Cardiac fibroblast (primary cell): ENCODE measurements at places on chromosomes 6 and 20.
A peak's percentile ranks its signal among the peaks of the same experiment; 100 is the strongest.

DNA sequence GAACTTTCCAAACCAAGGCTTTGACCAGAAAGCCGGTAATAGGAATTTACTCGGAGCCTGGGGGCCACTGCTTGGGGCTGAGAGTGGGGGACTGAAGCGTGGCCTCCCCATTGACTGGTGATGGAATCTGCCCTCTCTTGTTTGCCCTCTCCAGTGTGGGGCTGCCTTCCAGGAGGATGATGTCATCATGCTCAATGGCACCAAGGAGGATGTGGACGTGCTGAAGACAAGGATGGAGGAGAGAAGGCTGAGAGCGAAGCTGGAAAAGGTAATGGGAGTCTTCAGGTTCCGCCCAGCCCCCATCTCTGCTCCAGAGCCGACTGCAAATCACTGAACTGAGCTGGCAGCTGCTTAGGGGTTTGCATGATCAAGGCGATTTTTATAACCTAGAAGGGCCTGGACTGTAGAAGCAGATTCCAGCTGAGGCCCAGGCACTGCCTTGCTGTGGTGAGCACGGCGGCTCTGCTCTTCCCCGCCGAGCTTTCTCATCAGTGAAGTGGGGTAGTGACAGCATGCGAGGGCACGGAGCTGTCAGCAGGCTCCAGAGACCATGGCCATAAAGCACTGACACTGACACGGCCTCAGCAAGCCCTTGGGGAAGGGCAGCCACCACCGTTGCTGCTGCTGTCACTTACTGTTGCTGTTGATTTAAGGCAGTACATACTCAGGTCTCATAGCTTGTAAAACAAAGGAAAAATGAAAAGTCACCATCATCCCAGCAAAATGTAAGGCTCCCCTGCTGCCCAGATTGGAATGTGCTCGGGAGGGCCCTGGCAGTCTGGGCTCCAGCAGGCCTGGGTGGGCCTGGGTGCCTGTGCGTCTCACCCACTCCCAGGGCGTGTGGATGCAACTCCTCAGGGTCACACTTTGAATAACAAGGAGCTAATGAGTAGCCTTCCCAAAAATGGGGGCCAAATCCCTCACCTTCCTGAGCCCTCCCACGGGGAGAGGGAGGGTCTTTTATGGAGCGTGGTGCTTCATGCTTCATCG is 11.1 kb upstream of the FAM209A start:
- DNase-seq = no peak

- DNase-seq = no peak
Measured at GRCh38 chr6:150144294-150144868, 1.5 kb downstream of the PPP1R14C start.

DNA sequence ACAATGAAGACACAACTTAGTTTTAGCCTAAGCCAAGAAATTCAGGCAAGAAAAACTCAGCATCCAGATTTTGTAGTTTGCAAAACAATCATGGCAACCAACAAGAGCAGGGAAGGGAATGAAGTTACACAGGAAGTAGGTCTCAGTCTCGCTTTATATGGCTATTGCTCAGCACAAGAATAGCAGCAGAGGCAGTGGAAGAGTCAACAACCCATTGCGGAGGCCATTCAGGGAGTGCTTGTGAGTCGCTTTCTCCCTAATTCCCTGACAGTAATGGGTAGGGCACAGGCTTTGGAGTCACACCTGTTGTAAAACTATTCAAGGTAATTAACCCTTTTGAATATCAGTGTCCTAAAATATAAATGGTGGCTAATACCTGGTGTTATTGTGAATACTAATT is 238.5 kb downstream of the HDGFL1 start:
- DNase-seq = no peak

- peak; percentile 44 for DNase-seq
Measured at GRCh38 chr6:161434350-161434749, 160.5 kb upstream of the AGPAT4 start.

DNA sequence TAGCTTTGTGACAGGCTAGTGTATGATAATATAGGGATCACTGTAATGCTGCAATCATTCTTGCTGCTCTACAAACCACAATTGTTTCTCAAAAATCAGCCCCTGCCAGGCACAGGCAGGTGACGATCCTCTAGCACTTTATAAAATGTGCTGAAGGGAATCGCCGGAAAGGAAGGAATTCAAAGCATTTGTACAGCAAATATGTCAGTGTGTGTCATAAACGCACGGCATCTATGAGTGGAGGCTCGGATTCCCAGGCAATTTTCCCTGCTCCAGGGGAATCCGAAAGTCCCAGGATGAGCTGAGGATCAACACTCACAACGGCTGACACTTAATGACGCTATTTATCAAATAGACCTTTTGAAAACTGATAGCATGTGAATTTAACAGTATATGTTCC is 1.4 kb downstream of the PHACTR1 start:
- peak; percentile 16 for DNase-seq

- DNase-seq = no peak
Measured at GRCh38 chr20:3819411-3820047, 818 bp upstream of the AP5S1 start.

GRCh38 chr20:63702751-63703470 is 4.9 kb downstream of the ARFRP1 start:
- DNase-seq = no peak

- DNase-seq = peak; percentile 22
Measured at GRCh38 chr6:7818257-7819214, 92.1 kb downstream of the TXNDC5 start.

DNA sequence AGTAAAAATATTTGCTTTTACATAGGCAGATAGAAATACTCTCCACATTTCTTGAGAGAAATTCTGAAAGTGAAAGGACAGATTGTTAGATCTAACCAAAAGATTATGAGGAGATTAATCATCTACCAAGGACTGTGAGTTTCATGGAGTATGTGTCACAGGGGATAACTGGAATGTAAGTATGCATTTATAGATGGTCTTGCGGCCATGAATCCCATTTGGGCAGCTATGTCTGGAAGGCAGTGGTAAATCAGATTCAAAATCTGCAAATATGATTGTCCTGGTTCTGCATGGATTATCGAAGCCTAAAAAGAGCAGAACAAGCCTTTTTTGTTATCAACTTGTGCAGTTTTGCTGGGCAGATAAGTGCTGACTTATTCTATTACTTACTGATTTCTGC is 293.8 kb downstream of the RFPL4B start:
- DNase-seq = peak; percentile 69

- no peak for DNase-seq
Measured at GRCh38 chr6:28810659-28811053, 113.1 kb downstream of the TRIM27 start.

DNA sequence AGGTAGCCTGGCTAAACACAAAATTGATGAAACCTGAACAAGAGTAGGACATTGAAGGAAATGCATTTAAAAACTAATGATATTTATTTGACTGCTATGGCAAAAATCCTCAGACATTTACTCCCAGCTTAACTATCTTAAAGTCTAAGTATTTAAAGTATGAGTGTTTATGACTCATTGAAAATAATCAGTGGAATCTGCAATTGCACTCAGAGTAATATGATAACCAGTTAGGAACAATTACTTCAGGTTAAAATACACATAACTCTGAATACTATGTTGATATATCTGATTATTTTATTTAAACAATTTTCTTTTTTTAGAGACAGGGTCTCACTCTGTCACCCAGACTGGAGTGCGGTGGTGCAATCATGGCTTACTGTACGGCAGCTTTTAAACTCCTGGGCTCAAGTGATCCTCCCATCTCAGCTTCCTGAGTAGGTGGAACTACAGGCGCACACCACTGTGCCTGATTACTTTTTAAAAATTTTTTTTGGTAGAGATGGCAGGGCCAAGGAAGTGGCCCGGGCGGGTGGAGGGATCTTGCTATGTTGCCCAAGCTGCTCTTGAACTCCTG is 43.9 kb downstream of the FILIP1 start:
- peak; percentile 25 for DNase-seq

DNA sequence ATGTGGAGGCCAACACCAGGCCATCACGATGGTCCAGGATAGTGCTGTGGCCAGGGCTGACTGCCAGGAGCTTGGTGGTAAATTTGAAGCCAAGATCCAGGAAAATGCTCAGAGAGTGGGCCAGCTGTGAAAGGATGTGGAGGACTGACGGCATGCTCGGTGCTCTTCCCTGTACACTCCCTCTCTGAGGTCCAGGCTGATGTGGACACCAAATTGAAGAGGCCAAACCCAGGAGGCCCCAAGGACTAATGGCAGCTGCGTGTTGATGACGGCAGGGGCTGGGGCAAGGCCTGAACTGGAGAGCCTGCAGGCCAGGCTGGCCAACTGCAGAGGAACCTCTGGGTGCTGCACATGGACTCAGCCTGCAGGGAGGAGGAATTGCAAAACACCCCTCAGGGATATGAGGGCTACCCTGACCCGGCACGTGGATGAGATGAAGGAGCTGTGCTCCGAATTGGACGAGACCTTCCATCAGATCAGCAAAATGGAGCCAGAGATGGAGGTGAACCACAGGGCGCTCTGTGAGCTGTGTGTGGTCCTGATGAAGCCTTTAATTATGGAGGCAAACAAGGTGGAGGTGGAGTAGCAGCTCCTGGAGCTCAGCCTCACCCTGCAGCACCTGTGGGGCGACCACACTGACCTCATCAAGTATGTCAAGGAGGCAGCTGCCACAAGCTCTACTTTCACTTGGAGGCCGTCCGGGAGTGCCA is 6.9 kb upstream of the RAET1E start:
- no peak for DNase-seq

DNA sequence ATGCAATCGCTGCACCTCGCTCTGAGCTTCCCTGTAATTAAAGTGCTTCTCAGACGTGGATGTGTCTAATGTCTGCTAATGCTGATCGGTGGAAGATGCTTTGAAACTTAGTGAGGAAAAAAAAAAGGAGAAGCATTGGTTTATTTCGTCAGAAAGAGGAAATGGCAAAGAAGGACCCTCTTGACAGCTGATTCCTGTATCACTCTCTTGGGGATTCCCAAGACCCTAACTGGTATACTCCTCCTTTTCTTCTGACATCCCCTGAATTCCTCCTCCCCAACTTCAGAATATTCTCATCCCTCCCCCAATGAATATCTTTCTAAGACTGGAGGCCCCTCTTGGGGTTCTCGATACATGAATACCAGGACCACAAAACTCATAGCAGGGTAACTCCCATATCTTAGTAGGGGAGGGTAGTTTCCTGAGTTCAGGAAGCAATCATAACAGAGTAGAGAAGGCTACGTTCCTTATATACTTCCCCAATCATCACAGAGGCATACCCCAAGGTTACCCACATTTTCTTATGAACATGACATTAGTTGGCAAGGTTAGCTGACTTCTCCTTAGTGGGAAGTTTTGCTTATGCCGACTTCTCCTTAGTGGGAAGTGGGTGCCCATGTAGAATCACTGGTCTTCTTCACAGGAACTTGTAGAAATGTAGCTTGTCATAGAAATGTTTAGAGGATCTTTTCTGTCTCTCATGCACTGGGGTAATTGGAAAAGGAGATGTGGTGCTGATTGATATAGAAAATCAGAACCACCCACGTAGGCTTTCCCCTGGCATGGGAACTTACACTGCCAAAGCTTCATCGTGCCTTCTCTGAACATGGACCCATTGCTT is 63.8 kb upstream of the ATXN1 start:
- no peak for DNase-seq

DNA sequence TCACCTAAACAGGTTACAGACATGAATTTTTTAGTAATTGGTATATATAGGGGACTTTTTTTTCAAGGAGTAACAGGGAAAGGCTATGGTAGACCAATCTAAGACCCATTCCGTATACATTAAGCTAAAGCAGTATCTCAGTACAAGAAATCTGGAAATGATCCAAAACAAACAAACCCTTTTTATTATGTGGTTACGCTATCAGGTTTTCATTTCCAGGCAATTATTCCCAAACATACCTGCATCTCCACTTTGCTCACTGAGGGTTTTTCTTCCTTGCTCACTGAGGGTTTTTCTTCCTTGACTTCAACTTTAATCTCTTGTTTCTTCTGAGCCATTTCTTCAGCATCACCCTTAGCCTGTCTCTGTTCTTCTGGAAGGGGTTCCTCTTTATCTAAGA is 107.3 kb downstream of the EPB41L2 start:
- no peak for DNase-seq

GRCh38 chr6:44041461-44042260 is 85.6 kb downstream of the MRPL14 start:
- DNase-seq = peak; percentile 94

- DNase-seq = no peak
Measured at GRCh38 chr6:22636452-22636851, 67.1 kb downstream of the HDGFL1 start.

DNA sequence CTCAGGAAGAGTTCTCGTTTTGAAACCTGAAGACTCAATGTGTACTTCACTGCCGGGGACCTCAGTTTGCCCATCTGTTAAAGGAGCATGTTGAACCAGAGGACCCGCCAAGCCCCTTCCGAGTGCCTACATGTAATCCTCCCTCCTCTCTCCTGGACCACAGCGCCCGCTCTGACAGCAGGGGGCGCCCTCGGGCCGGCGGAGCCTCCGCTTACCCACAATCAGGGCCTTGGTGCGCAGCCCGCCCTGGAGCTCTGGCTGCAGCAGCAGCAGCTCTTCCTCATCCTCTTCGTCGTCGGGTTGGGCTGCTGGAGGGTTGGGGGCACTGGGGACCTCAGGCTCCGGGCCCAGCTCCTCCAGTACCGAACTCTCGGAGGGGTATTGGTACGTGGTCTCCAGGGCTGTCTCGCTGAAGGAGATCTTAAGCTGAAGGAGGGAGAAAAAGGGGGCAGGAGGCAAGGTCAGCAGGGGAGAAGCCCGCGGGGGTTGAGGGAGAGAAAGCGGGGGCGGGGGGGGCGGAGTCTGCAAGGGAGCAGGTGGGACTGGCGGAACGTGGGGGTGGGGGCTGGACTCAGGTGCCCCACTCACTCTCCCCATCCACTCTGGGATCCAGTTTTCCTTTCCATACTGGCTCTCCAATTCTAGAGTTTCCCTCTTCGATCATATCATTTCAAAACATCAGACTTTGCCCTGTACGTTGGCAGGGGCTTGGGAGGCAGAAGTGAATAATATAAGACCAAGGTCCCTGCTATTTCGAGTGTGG is 6.3 kb upstream of the DHX16 start:
- peak; percentile 86 for DNase-seq

- no peak for DNase-seq
Measured at GRCh38 chr6:52330470-52330869, 31.5 kb upstream of the PAQR8 start.

DNA sequence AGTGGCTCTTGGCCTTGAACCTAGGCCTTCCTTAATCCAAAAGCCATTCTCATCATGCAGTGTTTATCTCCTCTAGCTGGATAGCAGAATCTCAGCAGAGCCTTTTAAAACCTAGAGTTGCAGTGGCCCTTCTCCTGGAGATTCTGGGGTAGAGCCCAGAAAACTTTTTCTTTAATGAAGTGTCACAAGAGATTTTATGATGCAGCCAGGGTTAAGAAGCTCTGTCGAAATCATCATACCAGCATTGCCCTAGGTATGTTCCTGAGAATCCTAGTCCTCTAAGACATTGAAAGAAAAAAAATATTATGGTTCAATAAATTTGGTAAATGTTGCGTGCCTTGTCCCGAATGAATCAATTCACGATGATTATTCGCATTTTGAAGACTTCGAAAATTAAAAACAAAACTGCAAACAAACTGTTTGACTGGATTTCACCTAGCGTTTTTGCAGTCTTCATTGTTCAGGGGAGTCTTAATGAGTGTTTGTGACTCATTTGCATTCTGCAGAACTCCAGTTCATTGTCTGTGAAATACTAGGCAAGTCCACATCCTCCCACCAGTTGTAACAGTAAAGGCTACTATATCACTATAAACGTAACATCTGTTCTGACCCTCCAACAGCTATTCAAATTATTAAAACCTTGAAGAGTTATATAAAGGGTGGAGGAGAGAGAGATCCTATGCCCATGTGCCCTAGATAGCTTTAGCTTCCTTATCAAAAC is 198.6 kb downstream of the UST start:
- no peak for DNase-seq
